Activated CD4-positive, alpha-beta T cell treated with anti-CD3 and anti-CD28 coated beads, Interleukin-10, Interleukin-2, amounts not matched to agents 100 ng/mL and 50 ng/mL, durations not matched to agents 16 hours and 8 hours (primary cell): ENCODE measurements at places on chromosomes 1 and 21.

- no peak for DNase-seq
Observed at GRCh38 chr21:35053356-35054096, 4.4 kb upstream of the RUNX1 start.

DNA sequence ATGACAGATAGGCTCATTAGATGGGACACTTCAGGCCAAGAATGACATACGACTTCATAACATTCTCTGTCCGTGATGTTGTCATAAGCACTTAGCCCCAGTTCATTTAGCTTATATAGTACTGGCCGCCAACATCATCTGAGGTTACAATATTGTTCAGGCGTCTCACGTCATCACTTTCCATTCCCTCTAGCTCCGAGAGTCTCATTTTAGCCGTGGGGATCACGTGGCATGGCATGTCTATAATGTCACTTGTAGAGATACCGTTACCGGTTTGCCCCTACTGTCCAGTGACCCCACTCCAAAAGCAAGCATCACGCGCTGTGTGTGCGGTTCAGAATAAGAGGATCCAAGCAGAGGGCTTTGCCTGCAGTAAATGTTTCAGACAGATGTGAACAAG lies 34.6 kb upstream of the HEATR1 start:
- no peak for DNase-seq

DNA sequence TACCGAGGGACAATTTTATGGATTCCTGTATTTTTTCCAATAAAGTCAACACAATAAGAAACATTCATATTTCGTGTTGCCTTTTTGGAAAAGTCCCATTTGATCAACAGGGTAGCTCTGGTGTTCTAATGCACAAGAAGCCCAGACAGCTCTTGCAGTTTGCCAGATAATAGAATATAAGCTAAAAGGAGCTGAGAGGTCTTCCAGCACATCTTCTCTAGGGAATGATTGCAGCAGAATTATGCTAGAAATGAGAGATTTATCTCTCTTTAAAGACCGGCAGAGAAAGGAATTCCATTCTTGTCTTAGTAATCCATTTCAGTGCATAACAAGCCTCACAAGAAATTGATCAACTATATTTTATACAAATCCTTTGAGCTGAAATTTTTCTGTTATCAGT lies 25.0 kb upstream of the DDX59 start:
- no peak for DNase-seq

DNA sequence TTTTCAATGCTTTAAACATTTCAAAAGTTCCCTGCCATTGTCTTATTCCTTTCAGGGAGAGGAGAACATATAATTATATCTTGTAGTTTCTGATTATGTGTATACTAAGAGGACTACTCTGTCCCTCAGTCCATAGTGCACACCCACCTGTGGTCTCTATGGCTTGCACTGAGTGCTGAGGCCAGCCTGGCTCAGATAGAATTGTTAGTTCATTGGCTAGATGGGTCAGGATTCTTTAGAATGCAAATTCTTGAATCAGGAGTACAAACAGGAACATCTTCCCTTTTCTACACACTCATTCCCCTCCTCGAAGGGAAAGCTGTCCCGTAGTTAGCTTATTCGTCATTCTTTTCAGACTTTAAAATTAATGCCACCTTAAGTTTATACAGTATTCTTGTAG lies 8.2 kb downstream of the BACH1 start:
- no peak for DNase-seq

- no peak for DNase-seq
Observed at GRCh38 chr1:183277821-183278738, 92.0 kb downstream of the LAMC2 start.

- no peak for DNase-seq
Observed at GRCh38 chr1:59136541-59137275, 160.2 kb upstream of the FGGY start.

DNA sequence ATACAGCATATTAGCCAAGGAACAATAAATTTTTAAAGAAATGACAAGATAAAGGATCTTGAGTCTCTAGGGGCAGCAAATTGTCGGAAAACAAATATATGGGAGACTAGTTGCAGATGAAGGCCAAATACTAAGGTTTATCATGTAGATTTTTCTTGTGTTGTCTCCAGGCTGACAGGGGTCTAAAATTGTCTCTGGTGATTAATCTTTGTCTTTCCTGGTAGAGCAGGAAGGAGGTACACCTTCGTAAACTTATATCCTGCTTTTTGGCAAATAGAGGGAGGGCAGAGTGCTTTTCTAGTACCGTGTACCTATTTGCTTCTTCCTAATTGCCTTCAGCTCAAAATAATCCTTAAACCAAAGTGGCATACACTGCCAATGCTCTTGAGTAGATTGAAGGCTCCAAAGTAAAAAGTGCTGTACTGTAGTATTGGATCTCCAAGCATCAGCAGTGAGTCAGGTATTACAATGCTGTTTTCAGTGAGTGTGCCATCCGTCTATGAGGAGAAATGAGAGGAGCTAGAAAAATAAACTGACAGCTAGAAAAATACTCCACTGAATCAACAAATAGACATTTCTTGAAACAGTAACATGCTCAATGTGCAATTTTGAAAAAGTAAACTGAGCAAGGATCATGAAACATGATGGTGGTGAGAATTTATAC lies 1.8 kb upstream of the LEPR start:
- DNase-seq, result no peak

DNA sequence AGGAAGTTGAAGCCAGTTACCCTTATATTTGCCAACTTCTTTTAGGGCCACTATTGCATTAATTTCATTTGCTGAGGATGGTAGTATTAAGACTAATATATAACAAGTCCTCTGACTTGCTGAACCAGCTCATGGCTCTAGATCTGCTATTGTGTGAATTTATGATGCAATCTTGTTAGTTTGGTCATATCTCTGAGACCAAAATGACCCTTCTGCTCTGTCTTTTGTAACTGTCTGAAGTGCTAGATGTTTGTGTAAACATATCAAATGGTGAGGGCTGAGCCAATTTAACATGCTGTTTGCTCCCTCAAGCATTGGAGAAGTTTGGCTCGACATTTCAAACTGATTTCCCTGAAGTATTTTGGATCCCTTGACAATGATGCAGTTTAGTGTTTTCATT lies 106.9 kb upstream of the PTGFR start:
- DNase-seq, result no peak
